Uterus (tissue), 4 donors: ENCODE measurements at places on chromosomes 6 and 20.

DNA sequence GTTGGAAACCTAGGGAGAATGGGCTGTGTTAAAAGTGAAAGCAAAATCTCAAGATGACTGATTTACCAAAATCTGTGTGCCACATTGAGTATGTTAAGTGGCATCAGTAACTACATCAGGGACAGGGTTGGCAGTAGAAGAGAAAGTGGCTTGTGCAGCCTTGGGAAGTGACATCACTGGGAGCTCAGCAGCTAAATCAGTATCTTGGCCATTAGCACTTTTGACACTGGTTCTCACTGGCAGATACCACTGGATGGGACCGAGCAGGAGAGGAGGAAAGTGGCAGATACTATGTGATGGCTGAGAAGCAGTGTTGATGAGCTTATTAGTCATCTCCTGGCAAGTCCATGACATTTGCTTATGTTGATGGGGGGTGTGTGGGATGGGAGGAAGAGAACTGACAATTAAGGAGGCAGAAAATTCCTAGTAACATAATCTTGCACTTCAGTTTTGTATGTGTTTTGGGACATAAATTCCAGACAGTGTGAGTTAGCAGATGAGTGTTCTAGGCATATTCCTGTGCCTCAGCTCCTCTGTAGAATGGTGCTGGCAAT is 322.2 kb downstream of the SOX4 start:
- no peak for DNase-seq

GRCh38 chr6:55836945-55837344 is 38.4 kb downstream of the BMP5 start:
- no peak for DNase-seq

- DNase-seq, result no peak
Observed at GRCh38 chr6:62236784-62237183, 49.2 kb downstream of the KHDRBS2 start.

DNA sequence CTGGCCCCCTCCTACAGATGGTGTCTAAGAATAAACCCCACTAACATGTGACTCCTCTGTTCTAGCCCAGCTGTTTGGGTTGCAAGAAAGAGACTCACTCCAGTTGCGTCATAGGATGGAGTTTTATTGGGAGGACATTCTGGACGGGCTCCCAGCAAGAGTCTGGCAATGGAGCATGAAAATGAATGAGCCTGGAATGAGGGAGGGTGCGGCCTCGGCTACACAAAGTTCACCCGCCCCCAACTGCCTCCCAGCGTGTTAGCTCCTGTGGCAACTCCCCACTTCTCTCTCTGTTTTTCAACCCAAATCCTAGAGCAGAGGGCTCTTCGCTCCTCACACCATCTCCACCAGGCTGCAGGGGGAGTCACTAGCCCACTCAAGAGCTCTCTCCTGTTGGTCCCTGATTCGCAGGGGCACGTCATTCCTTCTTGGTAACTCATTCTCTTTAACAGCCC is 5.1 kb upstream of the ADAM33 start:
- peak; percentile 95 for DNase-seq

DNA sequence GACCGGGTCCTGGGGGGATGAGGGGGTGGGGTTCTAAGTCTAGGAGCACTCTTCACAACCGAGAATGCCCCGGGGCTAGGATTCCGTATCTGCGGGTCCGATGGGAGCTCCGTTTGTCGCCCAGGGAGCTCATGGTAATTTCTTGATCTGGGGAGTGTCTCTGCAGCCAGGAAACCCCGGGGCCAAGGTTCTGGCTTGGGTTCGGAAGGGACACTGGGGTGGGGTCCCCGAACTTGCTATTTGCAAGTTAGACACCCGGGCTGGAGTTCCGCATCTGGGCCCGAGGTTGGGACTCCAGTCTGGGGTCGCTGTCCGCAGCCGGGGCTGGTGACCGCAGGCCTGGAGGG is 397 bp downstream of the PEDS1 start:
- no peak for DNase-seq

DNA sequence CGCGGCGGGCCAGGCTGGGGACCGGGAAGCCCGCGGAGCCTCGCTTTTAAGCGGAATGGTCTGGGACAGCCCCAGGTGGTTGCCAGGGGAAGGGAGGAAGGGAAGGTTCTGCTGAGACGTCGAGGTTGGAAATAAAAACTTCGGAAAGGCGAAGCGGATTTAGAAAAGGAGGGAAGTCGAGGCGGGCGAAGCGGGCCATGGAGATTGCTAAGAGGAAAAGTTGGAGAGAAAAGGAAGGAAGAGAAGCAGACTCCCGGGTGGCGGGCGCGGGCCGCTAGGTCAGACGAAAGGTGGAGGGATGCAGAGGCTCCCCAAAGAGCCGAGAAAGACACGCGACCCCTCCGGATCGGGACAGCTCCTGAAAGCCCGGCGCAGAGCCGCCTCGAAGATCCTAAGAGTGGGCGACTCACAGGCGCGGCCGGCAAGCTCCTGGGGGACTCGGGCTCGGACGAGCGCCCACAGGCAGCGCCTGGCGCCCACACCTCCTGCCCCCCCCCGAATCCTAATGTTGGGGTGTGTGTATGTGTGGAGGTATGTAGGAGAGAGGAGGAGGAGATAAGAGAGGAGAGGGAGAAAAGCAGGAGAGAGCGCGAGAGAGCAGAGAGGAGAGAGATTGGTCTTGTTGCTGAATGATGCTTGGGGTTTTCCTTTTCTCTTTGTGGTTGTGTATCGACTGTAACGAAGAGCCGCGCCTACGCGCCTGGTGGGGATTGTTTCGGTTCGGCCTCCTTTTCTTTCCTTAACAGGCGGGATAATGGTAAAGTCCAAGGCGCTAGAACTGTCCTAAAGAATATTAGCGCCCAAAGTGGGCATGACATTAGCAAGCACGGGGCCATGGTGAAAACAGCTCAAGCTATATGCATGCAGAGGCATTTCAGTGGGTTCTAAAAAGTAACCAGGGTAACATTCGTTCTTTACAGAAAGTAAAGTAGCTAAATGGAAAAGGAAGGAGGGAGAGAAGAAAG is 1.5 kb downstream of the TFAP2B start:
- DNase-seq, result no peak
